Stimulated activated CD4-positive, alpha-beta T cell treated with anti-CD3 and anti-CD28 coated beads, Interleukin-15, amount 100 ng/mL, for 24 hours (primary cell): ENCODE measurements at places on chromosomes 16 and 17.

GRCh38 chr17:81367171-81367570 lies 28.1 kb upstream of the BAHCC1 start:
- DNase-seq = no peak

- no peak for DNase-seq
Measured at GRCh38 chr16:72552654-72553053, 380.7 kb upstream of the PMFBP1 start.

DNA sequence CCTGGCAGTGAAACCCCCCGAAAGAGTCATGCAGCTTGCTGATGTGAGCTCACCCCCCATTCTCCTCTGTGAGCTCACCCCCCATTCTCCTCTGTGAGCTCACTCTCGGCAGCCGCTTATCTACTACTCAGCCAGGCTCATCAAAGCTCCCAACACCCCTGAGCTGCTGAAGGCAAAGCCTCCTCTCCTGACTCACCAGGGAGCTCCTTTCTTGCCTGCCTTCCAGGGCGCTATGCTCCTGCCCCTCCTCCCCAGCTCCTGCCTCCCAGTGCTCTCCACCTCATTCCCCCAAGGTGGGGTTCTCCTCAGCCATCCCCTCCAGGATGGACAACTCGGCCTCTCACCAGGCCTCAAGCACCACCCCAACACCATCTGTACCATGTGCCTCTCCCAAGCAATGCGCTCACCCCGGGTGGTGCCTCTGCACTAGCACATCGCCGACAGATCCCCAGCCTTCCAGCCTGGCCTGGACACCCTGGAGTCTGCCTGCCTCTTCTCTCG lies 27.7 kb upstream of the FAAP100 start:
- DNase-seq = no peak

- DNase-seq = no peak
Measured at GRCh38 chr17:40230670-40231069, 11.6 kb downstream of the WIPF2 start.

GRCh38 chr17:55440391-55440790 lies 18.8 kb upstream of the MMD start:
- DNase-seq = no peak

DNA sequence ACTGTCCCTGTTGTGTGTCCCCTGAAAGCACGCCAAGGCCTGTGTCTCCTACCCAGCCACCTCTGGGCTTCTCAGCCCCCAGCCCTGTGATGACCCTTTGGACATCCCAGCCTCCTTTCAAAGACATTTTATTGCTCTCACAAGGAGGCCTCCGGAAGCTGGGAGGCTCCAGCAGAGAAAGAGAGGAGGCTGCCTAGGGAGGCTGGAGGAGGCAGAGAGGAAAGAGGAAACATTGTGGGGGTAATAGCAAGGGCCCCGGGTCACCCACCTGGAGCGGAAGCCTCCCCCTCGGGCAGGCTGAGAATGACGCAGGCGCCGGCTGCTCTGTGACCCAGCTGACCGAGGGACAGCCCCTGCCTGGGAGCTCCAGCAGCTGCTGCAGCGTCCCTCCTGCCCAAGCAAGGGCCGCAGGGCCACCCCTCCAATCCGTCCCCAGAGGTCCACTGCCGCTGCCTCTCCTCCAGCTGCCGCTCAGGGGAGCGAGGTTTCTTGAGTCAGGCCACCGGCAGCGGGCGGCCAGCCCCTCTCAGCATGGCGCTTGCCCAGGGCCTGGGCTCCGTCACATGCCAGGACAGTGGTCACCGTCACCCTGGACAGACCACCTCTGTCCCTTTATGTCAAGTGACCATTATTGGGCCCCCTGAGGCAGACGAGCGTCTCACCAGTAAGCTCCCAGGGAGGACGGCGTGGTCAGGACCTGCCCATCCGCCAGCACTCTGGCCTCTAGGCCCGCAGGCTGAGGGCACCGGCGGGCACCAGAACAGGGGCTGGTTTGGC lies 29.3 kb downstream of the ACTG1 start:
- DNase-seq = no peak
